ENCODE measurements at places on chromosomes 5 and 9.

- no peak for DNase-seq
Observed at GRCh38 chr9:107332883-107333282, 49.8 kb downstream of the RAD23B start.

DNA sequence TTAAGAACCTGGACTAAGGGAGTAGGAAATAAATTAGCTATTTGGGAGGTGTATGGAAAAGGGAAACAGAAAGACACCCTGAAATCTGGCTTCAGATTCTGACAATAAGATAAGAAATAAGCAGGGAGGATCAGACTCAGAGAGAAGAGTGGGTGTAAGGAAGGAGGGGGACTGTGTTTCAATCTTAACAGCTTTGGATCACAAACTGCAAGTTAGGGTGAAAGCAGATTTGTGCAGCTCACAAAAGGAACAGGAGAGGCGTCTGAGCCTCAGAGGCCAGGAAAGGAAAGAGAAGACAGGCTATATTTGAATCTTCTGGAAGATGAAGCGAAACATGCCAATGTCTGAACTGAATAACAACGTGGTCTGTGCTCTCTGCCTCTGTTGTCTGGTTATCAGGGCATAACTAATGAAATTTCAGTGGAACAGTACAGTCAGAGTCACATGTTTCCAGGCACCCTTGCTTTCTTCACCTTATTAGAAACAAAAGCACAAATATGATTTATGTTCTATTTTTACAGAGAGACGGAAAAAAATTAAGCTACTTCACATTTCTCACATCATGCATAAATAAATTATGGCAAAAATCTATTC, 26.6 kb downstream of the SGTB start:
- peak; percentile 31 for DNase-seq

GRCh38 chr5:100950985-100951384, 47.9 kb upstream of the ST8SIA4 start:
- DNase-seq, result no peak

DNA sequence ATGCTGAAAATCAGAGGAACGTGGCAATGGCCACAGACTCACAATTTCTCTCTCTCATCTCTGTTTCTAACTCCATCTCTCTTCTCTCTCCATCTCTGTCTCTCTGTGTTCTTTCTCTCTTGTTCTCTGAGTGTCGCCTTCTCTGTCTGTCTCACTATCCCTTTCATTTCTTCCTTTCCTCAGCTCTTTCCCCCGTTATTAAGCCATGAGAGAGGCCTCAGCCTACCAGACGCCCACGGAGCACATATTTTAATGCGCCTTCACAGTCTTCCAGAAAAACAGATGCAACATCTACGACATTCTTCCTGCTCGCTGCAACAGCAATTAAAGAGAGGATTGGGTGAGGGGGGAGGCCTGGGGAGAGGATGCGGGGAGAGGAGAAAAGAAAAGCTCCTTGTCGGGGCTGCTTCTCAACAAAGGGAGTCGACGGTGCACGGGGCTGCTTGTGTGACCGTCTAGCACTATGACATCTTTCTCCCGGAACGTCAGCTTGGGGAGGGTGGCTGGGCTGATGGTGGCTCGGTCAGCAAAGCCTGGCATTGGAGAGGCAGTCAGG, 37.7 kb upstream of the NEURL1B start:
- peak; percentile 72 for DNase-seq

DNA sequence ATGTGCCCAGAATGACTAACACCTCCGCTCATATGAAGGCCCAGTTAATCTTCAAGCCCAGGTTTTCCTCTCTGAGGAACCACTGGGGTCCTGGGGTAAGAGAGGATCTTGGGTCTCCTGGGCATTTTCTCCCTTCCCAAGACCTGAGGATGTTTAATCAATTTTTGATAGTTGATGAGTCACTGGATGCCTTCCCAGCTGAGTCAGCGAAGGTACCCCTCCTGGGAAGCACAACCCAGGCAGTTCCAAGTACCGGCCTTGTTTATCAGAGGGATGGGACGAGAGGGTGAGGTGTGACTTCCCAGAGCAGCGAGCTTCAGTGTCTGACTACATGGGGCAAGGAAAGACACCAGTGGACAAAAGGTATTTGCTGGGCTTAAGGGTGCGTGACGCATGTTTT, 119.6 kb upstream of the IL12B start:
- no peak for DNase-seq

DNA sequence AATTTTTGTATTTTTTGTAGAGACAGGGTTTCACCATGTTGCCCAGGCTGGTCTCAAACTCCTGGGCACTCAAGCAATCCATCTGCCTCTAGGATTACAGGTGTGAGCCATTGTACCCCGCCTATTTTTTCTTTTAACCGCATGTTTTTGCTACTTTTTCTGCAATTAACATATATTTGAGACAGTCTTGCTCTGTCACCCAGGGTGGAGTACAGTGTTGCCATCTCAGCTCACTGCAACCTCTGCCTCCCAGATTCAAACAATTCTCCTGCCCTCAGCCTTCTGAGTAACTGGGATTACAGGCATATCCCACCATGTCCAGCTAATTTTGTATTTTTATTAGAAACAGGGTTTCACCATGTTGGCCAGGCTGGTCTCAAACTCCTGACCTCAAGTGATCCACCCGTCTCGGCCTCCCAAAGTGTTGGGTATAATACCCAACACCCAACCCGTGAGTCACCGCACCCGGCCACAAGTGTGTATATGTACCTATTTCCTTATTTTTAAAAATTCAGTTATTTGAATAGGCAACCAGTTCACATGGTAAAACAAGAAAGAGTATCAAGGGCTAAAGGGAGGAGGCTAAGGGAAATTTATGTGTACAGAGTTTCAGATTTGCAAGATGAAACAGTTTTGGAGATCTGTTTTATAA, 13.3 kb downstream of the PHAX start:
- no peak for DNase-seq

- no peak for DNase-seq
Observed at GRCh38 chr9:7780261-7780988, 19.2 kb downstream of the DMAC1 start.

DNA sequence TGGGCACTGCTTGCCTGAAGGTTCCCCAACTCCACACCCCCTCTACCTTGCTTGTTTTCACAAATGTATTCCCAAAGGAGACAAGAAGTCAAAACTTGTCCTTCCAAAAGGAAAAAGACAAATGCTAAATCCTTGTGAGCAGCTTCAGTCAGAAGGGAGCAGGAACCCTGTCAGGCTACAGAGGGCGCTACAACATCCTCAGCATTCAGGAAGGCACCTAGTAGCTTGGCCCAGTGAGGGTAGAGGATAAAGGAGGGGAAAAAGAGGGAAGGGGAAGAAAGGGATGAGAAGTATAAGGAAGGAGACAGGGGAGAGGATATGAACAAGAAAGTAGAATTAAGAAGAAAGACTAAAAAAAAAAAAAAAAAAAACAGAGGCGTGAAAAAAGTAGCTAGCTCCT, 97.5 kb downstream of the MLLT3 start:
- DNase-seq, result no peak

DNA sequence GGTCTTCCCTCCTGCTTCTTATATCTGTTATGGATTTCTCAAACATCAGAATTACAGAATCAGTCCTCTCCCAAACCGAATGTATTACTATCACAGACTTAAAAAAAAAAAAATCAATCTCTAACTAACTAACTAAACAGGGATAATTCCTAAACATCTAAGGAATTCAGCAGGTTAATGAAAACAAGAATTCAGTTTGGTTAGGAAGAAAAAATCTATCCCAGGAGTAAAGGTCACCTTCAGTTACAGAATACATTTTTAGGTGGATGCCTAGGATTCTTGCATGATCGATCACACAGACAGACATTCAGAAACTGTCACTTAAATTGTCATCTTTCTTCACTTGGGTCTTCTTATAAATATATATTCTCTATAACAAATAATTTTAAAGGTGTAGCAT, 11.5 kb downstream of the PTAR1 start:
- DNase-seq, result no peak

DNA sequence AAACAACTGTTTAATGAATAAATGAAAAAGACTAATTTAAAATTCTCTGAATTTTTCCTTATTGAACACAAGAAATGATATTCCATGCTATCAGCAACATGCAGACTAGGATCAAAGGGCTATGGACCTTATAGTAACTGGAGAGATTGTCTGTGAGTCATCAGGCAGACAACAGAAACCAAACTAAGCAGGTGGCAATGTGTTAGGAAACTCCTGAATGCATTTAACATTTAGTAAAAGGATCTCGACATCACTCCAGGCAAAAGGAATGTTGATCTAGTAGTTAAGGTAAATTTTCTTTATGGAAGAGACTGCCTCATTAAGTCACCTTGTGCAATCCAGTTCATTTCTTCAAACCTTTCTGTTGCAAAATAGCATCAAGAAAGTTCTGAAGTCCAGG, 58.4 kb downstream of the ARL15 start:
- no peak for DNase-seq

GRCh38 chr9:122346478-122347347, 24.1 kb upstream of the PTGS1 start:
- DNase-seq, result peak; percentile 73

- peak; percentile 65 for DNase-seq
Observed at GRCh38 chr9:706606-707459, 134.7 kb upstream of the DMRT1 start.

DNA sequence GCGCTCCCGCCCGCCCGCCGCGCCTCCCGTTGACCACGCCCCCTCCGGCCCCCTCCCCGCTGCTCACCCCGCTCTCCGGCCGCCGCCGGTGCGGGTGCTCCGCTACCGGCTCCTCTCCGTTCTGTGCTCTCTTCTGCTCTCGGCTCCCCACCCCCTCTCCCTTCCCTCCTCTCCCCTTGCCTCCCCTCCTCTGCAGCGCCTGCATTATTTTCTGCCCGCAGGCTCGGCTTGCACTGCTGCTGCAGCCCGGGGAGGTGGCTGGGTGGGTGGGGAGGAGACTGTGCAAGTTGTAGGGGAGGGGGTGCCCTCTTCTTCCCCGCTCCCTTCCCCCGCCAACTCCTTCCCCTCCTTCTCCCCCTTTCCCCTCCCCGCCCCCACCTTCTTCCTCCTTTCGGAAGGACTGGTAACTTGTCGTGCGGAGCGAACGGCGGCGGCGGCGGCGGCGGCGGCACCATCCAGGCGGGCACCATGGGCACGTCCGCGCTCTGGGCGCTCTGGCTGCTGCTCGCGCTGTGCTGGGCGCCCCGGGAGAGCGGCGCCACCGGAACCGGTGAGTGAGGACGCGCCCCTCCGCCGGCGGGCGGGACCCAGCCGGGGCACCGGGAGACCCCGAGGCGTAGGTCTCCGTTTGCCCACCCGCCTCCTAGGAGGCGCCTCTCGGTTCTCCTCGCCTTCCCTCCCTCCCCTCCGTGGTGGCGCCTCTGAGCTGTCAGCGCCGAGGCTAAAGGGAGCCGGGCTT, at the start of gene VLDLR:
TSS of gene VLDLR (plus strand) at position 66 of the 739 bp plus-strand sequence. CDS start at position 469, 403 bp downstream.
- peak; percentile 88 for DNase-seq

- no peak for DNase-seq
Observed at GRCh38 chr5:14502294-14502690, 79.3 kb upstream of the OTULINL start.

DNA sequence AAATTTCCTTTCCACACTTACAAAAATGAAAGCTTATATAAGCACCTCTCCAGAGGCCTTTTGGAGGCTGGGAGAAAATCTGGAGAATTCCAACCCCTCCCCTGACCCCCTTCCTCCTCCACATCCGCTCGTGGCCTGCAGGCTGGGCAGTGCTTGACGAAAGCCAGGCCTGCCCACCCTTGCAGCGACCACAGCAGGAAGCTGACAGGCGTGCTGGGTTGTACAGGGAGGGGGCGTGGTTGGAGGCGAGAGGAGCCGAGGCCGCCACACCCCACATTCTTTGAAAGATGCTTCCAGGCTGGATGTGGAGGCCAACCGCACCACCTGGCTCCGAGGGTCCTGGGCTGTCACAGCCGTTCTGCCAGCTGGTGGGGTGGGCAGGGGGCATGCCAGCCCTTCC, 47.8 kb upstream of the IER5L start:
- peak; percentile 60 for DNase-seq

GRCh38 chr5:78760770-78761169, 112.2 kb upstream of the LHFPL2 start:
- no peak for DNase-seq

DNA sequence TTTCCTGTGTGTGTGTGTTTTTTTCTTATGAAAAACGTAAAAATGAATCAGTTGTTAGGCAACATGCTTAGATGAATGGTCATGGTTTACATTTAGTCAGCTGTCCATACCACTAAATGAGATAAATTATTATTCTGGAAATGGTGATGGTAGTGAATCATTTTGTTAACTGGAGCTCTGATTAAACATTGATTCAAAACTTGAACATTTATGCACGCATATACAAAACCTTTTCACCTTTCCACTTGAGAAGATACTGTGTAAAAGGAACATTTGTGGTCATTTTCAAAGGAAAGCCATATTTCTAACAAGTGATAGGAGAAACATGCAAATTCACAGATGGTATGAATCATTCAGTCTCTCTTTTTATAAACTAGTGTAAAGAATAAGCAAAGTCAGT, 162.0 kb downstream of the SLC25A46 start:
- DNase-seq, result no peak

DNA sequence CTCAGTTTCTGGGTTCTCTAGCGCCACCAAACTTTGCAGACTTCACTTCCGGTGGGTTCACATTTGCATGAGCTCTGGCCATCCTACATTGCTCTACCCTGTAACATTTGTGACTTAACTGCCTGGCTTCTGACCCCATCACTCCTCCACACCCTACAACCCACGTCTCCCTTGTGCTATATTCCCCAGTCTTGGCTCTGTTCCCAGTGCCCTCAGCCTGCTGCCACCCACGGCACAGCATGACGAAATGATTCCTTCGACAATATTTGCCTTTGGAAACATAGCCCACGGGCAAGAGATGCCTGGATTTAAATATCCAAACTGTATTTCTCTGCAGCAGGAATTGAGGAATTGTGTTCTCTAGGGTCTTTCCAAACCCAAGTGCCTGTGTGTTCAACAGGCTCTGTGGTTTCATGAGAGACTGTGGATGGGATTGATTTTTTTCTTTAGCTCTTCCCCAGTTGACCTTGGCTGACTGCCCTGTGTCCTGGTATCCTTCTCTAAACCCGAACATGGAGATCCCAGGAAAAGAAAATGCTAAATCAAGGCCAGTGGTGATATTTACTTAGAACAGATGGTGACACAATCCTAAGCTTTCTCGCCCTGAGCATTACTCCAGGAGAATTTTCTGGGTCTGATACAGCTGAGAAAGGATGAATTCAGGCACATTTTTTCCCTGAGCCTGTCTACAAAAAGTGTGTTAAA, 44.4 kb upstream of the GRIA1 start:
- DNase-seq, result no peak

DNA sequence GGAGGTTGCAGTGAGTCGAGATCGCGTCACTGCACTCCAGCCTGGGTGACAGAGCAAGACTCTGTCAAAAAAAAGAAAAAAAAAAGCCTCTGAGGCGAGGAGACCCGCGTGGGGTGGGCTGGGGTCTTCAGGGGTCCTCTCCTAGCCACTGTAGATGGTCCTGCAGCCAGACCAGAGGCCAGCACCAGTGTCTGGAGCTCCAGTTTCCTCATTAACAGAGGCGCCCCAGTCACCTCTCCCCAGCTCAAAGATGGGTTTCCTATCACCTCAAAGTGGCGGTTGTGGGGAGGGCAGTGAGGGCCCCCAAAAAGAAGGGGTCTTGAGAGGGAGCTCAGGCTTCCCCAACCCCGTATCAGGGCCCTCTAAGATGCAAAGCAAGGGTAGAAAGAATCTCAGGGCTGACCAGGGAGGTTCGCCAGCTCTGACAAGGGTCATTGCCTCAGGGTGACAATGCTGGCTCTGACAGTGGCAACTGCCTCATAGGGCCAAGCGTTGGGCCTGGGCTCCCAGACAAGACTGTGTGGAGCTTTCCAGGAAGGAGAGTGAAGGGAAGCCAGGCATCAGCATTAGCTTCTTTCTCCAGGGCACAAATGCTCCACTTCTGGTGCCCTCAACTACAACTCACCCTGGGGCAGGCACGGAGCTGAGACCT, 15.0 kb downstream of the STK10 start:
- DNase-seq, result peak; percentile 38

All from eye (tissue), 1 donor.